AG20443 (cell line): ENCODE measurements at places on chromosomes 5 and 9.
A peak's percentile ranks its signal among the peaks of the same experiment; 100 is the strongest.

DNA sequence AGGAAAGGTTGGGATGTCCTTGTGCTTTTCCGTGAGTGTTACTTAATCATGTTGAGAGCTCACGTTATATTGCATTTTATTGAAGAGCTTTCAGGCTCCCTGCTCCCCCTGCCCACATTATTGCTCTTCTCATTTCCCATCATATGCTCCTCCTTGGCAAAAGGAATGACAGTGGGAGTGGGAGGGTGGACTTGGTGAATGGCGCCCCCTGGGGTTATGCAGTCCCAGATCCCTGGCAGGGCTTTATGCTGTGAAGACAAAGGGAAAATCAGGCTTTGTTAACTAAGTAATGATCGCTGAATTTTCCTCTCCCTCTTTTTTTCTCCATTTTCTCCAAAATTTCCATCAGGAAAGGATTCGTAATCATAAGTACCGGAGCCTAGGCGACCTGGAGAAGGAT lies 166.6 kb downstream of the SMARCA2 start:
- DNase-seq, result peak; percentile 32

DNA sequence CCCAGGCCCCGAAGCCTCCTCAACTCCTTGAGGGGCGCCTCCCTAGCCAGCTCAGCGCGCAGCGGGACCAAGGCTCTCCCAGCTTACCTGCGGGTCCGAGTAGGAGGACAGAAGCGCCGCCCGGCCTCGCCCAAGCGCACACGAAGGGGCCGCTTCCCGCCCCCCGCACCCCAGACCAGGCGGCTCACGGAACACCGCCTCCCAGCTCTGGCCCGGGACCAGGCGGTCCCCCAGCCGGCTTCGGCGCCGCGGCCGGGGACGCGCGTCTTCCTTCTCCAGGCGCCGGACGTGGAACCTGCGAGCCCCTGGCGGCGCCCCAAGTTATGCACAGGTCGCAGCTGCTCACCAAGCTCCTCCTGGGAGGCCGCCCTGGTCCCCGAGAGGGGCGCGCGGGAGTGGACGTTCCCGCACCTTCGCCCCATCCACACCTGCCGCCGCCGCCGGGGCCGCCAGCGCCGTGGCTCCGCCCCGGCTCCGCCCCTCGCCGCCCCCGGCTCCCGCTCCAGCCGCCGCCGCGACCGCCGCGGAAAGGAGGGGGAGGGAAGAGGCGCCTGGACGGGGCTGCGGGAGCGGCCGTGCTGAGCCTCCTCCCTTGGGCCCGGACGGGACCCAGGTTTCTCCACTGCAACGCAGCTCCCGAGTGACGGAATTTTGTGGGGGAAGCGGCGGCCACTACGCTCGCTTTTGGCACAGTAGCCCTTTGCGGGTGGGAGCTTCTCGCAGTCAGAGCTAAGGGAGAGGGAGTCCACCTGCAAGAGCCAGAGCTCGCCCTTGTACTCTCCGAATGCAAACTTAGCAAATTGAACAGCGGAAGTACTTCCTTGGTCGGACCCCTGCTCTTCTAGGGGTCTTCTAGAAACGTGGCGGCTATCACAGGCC lies 77.5 kb upstream of the IFNE start:
- DNase-seq, result peak; percentile 92

DNA sequence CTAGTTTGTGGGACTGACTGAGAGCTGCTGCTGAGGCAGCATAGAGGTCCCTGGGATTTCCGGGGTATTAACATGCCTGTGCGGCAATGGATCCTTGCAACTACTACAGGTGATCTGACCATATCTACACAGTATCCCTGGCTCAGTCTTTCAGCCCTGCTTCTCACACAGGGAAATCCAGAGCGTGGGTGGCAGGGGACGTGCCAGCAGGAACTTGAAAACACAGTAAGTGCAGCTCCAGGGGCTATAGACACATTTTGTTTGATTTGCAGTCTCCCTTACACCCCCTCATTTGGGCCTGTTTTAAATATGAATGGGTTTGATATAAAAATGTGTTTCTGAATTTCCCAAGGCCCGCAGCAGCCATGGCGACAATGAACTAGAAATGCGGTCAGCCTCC lies 209.5 kb downstream of the DCP2 start:
- no peak for DNase-seq

DNA sequence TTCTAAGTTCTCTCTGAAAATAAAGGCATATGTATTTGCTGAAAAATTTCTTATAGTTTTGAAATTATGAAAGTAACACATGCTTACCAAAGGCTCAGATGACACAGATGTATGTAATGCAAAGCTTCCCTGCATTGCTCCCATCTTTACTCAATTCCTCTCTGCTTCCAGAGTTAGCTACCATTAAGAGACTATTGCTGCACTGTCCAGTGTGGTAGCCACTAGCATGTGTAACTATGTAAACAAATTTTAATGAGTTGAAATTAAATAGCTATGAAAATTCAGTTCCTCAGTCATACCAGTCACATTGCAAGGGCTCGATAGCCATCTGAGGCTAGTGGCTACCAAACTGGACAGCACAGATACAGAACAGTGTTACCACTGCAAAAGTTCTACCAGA lies 17.9 kb downstream of the FRMD3 start:
- DNase-seq, result no peak

DNA sequence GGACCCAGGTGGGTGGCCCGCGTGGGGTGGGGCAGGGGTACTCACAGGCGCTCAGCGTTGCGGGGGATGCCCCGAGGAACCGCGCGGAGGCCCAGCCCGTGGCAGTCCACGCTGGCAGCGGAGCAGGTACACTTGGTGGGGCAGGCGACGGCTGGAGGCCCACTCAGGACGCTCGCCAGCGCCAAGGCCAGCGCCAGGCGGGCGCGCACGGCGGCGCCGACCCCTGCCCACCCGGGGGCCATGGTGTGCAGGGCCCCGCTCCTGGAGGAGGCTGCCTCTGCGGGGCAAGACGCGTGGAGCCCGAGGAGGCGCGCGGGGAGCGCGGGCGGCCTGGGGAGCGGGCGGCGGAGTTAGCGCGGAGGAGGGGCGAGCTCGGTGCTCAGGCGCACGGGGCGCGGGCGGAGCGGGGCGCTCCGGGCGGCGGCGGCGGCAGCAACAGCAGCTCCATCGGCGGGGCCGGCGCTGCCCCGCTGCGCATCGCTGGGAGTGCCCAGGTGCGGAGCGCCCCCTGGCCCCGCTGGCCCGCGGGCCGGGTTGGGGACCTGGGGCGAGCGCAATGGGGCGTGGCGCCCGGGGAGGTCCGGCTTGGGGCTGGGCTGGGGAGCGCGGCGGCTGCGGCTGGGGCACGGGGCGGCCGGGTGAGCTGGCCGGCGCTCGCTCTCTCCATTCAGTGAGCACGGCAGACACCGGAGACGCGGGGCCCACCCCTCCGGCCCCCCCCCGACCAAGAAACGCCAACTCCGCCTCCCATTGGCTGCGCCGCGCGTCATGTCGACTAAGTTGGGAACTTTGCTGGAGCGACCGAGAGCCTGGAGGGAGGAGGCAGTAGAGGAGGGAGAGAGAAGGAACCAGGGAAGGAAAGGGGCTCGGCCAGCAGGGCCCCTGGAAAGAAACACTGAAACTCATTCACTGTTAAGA lies at the start of gene SLIT3:
SLIT3 (minus strand) TSS at position 672 of the 918 bp plus-strand sequence; CDS start at position 242, 430 bp downstream.
- peak; percentile 94 for DNase-seq

DNA sequence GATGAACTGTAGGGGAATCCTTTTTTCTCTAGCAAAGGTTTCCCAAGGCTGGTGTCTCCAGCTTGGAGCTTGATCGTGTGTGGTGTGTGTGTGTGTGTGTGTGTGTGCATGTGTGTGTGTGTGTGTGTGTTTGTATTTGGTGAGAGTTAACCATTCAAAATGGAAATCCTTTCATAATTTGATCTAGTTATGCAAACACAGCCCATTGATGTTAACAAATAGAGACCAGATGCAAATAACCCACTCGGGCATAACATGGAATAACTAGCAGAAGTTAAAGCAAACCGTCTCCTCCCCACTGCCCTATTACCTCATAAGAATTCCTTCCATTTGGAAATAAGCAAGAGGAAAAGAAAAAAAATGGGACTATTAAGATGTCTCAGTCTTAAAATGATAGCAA lies 24.9 kb upstream of the ZSWIM6 start:
- DNase-seq, result no peak

DNA sequence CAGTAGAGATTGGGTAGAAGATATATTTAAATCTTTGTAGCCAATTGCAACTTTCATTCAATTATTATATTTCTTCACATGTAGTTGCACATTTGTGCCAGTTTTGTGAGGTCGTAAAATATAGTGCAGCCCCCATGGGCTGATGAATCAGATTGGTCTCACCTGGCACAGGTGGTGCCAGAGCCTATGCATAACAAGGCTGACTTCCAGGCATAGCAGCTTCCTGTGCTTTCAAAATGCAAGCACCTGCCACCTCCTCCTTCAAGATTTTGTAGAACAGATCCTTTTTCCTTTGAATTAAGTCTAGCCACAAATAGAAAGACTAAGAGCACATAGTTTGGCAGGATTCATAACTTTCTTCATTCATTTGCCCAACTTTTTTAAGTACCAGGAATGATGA lies 87.1 kb downstream of the STARD4 start:
- no peak for DNase-seq

DNA sequence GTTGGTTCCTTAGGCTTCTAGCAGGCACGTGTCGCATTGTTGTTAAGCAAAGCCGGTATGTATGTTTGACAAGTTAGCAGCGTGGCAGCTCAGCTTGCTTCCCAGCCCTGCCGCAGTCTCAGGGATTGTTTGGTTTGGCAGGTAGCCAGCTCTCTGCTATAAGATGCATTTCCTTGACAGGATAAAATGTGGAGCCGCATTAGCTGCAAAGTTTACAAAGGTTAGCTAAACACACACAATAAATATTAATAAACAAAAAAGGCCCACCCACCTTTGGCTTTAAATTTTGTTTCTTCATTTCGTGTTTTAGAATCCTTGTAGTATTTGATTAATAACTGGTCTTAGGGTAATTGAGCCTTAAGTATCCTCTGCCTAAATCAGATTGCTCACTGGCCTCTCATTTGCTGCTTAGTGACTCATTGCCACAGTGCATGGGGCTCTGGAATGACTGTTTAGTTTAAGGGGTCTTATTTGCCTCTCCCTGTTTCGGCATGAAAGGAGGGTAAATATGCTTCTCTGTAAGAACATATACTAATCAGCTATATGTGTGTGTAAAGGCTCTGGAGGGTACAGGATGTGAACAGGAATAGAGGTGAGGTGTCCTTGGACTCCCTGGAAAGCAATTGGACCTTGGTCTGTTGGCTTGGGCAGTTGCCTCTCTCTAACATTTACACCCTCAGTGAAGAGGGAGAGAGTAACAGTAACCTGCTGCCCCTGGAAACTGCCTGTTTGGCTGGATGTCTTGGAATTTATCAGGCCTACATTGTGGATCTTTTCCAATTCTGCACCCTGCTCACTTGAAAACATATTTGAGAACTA lies 122.0 kb downstream of the GDNF start:
- no peak for DNase-seq

GRCh38 chr5:39523821-39524220 lies 99.0 kb upstream of the DAB2 start:
- DNase-seq, result peak; percentile 47

- DNase-seq, result no peak
Observed at GRCh38 chr5:172584638-172585037, 56.4 kb upstream of the NEURL1B start.

DNA sequence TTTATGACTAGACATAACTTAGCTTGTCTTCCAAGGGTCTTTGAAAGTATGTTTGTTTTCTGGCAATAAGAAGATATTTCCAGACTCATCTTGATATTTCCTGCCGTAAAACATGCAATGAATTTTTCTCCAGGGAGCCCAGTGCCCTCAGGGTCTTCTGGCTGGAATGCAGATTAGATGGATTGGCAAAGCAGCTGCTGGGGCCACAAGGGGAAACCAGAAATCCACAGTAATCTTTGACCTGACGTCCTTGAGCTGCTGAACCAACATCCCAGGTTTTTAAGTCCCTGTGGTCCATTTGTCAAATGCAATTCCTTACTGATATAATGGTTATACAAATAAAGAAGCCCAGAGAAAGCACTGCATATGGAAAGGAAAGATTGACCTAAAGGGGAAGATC lies 93.0 kb downstream of the THBS4 start:
- DNase-seq, result no peak

GRCh38 chr5:96113170-96113939 lies 151.7 kb upstream of the ELL2 start:
- peak; percentile 37 for DNase-seq

DNA sequence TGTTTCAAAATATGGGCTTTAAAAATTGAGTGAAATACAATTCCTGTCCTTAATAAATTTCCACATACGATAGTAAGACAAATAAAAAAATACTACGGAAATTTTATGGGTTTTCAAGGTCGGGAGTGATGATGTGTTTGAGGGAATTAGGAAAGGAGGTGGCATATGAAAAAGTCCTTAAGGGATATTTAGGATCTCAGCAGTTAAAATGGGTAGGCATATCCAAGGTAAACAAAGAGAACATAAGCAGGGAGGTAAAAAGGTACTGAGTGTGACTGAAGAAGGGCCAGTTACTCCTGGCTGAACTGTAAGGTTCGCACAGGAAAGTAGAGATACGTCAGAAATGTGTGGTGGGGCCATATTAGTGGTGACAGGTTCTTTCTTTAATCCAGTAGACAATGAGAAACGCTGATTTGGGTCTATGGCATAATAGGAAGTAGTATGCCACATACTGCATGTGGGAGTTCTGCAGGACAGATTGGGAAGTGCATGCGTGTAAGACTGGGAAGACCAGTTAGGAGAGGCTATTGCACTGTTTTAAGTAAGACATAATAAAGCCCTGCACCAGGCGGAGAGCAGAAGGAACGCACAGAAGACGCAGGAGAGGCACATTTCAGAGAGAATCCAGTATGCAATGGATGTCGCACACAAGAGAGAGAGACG lies 937 bp upstream of the HMGCR start:
- DNase-seq, result peak; percentile 68

DNA sequence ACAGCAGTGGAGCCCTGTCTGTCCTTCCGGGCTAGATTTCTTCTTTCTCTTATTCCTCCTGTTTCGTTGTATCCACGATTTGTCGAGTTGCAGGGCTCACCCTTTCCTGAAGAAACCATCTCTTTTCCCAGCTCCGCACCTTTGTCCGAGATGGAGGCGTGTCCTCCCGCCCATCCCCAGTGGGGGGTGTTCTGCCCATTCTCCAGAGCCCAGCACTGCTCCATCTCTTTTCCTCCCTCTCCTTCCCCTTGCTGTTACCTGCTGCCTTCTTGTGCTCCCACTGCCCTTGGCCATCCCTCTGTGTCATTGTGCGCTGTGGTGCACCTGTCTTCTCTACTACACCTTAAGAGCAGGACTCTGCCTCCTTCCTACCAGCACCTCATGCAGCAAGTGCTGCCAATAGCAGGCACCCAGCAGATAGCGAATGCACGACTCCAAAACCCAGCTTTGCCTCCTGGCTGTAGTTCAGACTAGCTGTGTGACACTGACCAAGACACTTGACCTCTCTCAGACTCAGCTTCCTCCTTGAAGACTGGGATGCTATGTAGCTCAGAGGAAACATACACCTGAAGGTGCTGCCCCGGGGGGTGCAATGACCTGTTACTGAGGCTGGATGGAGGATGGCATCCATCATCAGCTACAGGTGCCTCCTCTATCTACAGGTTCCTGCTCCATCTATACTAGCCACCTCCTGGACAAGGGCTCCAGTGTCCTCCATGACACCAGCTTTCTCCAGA lies 8.9 kb downstream of the OR13J1 start:
- no peak for DNase-seq

DNA sequence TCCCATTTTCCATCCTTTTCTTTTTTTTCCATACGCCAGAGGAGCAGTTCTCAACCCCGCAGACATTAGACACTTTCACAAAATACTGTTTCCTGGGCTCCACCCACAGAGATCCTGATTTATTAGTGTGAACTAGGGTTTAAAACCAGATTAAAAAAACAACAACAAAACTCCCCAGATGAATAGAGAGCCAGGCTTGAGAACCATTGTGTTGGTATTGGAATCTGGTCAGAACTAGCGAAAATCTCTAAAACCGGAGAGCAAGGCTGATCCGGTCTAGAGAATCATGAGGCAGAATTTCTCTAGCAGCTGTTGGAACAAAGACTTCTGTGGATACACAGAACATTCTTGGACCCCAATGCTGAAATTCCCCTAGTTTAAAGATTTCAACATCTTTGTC lies 173.0 kb downstream of the PCSK1 start:
- DNase-seq, result no peak
